ENCODE measurements at places on chromosomes 2 and 18.

GRCh38 chr18:62522178-62522503 is 684 bp upstream of the ZCCHC2 start:
- DNase-seq: no peak

DNA sequence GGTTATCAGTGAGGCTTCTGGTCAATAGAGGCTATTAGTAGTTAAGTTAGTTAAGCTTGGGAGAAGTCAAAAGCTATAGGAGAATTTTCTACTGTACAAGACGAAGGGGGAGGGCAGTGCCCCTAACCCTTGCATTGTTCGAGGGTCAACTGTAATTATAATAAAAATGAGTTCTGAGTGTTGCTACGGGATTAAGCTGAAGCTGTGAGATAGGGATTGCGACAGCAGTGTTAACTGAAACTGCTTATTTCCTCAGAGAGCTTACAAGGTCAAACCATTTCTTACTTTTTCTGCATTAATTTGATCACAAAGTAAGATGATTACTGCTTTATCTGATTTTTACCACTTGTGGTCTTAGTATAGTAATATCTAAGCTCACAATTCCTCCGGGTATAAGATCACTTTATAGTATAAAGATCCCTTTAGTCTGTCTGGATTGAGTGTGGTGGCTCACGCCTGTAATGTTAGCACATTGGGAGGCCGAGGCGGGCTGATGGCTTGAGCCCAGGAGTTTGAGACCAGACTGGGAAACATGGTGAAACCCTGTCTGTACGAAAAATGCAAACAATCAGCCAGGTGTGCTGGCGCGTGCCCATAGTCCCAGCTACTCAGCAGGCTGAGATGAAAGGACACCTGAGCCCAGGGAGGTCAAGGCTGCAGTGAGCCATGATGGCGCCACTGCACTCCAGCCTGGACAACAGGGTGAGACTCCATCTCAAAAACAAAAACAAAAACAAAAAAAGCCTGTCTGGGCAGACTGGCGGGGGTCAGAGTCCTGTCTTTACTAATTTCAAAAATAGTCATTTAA is 119.5 kb upstream of the TLK1 start:
- no peak for DNase-seq

- no peak for DNase-seq
Measured at GRCh38 chr18:11047817-11048216, 101.6 kb downstream of the PIEZO2 start.

GRCh38 chr2:146844226-146844990 is 1000.4 kb upstream of the ACVR2A start:
- no peak for DNase-seq

DNA sequence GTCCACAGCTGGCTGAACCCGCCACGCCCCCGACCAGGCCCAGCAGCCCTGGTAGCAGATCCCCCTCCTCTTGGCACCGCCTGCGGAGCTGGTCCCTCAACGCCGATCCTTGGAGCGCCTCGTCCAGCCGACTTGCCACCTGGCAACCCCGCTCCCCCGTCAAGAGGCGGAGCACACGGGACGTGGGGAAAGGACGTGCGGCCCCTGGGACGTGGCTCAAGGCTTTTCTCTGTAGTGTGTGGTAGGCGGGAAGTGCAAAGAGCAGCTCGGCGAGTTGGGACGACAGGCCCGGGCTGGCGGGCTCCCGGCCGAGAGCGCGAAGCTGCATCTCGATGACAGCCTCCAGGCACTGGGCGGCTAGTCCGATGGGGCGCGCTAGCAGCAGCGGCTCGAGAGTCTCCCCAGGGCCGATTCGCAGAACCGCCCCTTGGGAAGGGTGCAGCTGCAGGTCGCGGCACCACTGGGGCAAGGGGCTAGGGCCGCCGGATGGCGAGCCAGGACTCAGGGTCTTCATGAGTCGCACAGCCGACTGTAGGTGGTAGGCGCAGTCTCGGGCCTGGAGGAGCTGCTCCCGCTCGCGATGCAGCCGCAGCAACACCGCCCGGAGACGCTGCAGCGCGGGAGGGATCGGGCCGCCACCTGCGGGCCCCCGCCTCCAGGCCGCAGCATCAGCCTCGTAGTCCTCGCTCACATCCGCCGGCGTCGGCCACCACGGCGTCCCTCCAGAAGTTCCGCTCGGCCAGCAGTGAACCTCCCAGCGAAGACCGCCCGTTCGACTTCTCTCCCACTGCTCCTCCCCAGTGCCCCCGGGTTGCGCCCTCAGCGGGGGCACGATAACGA is 617 bp downstream of the CCDC142 start:
- DNase-seq: no peak

GRCh38 chr2:234676783-234677450 is 180.0 kb upstream of the ARL4C start:
- DNase-seq: peak; percentile 41

DNA sequence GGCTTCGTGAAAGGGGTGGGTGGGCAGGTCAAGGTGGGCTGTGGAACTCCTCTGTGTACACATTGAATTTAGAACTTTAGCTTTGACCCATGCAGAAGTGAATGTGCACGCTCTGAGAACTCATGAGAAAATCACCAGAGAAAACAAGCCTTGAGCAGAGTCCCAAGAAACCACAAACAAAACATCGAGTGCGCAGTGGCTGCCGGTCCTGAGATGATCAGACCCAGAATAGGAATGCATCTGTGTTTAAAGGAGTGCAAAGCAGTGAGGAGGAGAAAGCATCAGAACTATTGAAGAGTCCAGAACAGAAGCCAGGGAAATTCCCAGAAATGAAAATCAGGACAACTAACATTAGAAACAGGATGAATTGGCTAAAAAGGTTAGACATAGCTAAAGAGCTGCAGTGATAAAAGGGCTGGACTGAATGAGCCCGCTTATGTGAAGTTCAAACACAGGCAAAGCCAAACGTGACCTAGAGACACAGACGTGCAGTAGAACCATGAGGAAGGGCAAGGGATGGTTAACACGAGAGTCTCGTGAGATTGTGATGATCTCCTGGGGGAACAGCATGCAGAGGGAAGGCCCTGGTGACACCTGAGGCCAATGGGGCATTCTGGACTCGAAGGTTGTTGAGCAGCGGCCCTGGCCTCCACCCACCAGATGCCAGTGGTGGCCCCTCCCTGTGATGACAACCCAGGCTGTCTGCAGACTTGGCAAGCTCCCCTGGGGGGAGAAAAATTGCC is 16.4 kb upstream of the TXNL4A start:
- no peak for DNase-seq

Data from head of caudate nucleus (tissue), 42 donors.